Stimulated activated CD4-positive, alpha-beta T cell treated with anti-CD3 and anti-CD28 coated beads, Interleukin-1b, Interleukin-23, amount 100 ng/mL, for 4 hours (primary cell): ENCODE measurements at places on chromosomes 2 and 18.

- DNase-seq = no peak
These were observed 84.3 kb upstream of the CRIM1 start for GRCh38 chr2:36271266-36271665.

- DNase-seq = no peak
These were observed 666.5 kb downstream of the SLC4A3 start for GRCh38 chr2:220293966-220294365.

- DNase-seq = peak; percentile 7
These were observed 98.8 kb downstream of the TRABD2A start for GRCh38 chr2:84781942-84782716.

DNA sequence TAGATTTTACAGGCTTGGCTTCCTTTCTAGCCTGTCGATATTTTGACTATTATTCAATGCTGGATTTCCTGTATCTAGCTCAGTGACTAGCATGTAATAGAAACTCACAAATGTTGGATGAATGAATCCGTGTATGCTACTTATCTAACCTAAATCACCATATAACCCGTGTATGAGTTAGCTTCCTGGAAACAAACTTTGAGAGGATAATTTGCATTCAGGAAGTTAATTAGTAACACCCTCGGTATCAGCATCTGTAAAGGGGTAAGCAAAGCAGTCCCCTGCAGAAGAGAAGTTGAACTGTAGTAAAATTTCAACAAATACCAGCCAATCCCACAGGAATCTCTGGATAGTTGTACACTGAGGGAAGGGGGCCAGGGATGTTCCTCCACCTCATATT, 269.4 kb upstream of the LRATD1 start:
- DNase-seq = no peak

DNA sequence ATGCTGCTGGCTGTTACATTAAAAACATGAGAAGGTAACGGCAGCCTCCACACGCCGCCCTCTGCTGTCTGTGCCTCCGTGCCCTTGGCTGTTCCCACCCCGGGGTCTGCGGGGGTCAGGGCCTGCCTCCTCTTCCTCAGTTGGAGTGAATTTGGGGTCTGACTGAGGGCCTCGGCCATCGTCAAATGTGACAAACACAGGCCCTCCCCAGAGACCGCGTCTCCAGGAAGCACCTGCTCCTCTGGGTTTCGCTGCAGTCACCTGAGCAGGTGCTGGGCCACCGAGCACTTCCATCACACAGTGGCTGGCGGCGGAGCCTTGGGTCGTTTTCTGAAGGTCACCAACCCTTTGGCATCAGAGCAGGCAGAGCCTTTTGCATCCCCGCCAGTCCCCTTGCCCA, 70.9 kb downstream of the NFATC1 start:
- no peak for DNase-seq

GRCh38 chr2:112623913-112624777, 21.6 kb upstream of the SLC20A1 start:
- peak; percentile 62 for DNase-seq

- DNase-seq = no peak
These were observed 414.2 kb upstream of the CHAC2 start for GRCh38 chr2:53353135-53354114.

- DNase-seq = no peak
These were observed 14.6 kb downstream of the PTPN18 start for GRCh38 chr2:130370490-130370889.

DNA sequence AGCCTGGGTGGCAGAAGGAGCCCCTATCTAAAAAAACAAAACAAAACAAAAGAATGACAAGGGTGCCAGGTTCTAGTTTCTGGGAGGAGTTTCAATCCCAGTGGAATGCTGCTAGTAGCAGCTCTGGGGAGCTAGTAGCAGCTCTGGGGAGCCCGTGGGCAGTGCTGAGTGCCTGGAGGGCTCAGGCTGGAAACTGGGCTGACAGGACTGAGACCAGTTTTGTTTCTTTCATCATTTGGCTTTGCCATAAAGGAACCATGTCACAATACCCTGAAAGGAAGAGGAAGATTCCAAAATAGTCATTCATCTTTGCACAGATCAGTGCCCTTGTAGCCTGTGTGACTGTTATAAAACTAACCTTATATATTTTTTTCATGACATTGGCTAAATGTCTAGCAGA, 10.6 kb downstream of the MFSD6 start:
- no peak for DNase-seq

DNA sequence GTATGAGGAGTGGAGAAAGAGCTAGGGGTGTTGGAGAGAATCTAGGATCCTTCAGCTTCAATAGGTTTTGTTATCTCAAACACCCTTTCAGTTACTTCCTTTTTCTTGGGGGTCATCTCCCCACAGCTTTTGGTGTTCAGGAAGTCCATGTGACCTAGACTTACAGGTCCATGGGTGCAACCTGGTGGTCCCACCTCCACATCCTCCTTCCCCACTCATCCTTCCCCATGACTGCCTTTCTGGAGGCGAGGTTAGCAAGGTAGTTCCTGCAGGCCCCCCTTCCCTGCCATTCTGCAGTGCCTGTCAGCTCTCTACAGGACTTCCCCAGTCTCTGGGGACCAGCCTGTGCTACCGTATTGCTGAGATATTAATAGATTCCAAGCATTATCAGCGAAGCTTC, 107.6 kb downstream of the TMEM17 start:
- no peak for DNase-seq

- no peak for DNase-seq
These were observed 308.5 kb downstream of the NRXN1 start for GRCh38 chr2:50723286-50723938.

GRCh38 chr2:184562532-184562931, 35.8 kb upstream of the ZNF804A start:
- DNase-seq = no peak

DNA sequence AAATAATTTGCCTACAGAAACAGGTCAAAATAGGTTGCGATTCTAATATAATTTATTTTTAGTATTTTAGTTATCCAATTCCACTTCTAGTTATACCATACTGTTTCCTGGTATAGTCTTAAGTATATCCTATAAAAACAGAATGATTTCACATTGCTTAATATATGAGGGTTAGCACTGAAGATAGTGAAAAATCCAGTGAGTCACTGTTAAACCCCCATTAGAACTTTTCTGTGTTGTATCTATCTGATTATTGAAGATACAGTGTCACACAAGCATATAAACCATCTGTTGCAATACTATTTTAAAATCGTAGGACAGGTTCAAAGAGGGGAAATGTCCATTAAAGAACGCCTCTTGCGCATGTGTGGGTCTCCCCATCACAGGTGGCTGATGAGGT, 110.0 kb downstream of the FEZ2 start:
- DNase-seq = no peak

DNA sequence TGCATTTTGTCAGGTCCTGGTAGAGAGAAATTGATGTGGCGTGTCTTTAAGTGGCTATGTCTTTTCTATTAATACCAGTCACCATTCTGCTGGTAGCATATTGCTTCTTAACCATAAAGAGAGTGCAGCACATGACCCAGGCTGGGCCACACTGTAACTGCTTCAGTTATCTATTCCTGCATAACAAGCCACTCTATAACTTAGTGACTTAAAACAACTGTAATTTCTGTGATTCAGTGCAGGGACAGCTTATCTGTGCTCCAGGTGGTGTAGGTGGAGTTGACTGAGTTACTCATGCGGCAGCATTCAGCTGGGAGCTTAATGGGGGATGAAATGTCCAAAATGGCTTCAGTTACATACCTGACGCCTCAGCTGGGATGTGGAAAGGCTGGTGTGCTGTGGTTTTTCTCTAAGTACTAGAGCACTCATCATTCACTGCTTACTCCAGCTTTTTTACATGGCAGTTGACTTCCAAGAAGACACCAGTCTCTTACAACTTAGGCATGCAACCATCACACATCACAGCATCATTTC, 742.4 kb downstream of the SATB2 start:
- no peak for DNase-seq

DNA sequence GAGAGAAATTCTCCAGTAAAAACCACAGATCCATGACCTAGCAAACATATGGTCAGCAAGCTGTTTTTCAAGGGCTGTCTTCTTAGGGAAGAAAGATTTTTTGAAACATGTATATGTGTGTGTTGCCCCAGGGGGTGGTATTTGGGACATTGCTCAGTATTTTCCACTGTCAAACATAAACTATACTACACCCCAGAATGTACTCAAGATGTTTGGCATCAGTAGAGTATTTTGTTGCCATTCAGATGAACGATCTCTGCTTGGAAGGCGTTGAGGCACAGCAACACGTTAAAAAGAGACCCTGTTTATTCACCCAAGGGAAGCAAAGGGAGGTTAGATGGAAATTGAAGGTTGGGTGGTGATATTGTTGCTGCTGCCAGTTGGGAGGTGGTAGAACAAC, 30.0 kb downstream of the EEF1B2 start:
- no peak for DNase-seq

- no peak for DNase-seq
These were observed 18.6 kb downstream of the CAPN10 start for GRCh38 chr2:240604939-240605716.

- no peak for DNase-seq
These were observed 75.6 kb downstream of the MOB4 start for GRCh38 chr2:197591339-197592072.

DNA sequence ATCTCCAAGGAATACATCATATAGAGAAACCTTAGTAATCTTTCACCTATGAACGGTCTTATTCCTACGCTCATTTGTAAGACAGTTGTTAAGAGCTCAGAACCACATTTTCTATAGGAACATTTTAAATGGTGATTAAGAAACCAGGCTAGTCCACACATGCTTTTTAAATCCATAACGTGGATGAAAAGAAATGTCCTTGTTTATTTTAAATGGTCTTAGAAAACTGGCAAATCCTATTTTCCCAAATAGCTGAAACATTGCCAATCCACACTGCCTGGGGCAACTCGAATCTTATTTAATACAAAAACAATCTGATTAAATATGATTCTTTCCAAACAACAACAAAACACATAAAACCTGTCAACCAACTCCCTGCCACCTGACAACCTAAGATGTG, 23.7 kb downstream of the METTL8 start:
- no peak for DNase-seq

DNA sequence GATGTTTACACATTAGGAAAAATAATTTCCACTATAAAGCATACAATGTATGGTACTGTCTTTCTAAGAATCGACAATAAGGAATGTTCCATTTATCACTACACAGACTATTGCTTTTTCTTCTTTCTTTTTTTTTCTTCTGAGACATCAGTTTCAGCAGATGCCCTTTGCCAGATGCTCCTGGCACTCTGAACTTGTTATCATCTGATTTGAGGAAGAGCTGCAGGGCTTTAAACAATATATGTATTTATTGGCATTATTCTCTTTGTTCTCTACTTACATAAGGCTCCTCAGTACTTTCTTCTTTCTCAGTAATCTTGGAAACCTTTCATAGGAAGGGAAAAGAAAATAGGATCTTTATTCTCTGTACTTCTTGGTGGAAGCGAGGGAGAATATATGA, 45.0 kb upstream of the AGPS start:
- DNase-seq = no peak

DNA sequence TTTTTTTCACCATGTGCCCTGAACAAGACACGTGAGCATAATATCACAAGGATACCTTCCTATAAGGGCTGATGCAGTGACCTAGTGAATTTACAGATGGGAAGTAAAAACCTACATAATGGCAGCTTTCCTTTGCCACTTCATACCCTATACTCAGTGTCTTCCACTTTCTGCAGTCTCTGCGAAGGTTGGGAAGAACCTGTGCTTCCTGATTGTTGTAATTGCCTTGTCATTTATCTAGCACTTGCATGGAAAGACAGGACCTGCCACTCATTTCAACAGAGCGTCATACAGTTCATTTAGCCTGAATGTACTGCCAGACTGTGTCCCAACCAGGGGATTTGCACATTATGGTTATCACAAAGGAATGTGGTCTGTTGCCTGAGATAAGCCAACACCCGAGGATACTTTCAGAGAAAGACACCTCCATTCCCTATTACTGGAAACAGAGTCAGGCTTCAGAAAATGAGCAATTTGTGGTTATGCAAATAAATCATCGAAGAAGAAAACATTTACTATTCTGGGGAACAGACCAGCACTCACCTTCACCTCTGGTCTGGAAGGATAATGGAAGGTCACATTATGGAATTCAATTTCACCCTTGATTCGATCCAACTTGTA, 55.0 kb downstream of the ABCB11 start:
- no peak for DNase-seq

DNA sequence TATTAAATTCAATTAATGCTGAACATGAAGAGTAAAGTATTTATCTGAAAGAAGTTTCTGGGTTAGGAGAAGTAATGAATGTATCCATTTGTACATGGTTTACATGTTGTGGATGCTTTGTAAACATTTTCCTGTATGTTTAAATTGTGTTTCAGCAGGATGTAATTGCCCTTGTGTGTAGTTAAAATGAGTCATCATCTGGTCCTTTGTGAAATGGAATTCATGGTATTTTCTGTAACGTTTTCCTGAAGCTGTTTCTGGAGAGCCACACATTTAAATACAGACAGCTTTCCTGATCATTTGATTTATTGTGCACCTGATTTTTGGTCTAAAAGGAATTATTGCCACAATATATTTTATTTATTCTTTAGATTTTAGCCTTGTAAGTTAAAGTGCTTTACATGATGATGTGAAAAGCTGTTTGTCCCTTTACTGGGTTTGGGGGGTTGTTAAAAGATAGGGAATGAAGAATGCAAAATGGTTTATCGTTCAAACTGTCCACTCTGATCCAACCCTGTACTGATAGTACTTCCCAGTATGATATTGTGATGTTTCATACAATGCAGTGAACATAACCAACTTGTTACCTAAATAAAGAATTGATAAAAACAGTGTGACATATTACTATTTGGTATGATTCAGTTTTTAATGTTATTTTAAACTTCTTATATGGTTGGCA, 41.7 kb upstream of the SLC3A1 start:
- no peak for DNase-seq

GRCh38 chr2:176619504-176619903, 350.3 kb downstream of the MTX2 start:
- DNase-seq = no peak

DNA sequence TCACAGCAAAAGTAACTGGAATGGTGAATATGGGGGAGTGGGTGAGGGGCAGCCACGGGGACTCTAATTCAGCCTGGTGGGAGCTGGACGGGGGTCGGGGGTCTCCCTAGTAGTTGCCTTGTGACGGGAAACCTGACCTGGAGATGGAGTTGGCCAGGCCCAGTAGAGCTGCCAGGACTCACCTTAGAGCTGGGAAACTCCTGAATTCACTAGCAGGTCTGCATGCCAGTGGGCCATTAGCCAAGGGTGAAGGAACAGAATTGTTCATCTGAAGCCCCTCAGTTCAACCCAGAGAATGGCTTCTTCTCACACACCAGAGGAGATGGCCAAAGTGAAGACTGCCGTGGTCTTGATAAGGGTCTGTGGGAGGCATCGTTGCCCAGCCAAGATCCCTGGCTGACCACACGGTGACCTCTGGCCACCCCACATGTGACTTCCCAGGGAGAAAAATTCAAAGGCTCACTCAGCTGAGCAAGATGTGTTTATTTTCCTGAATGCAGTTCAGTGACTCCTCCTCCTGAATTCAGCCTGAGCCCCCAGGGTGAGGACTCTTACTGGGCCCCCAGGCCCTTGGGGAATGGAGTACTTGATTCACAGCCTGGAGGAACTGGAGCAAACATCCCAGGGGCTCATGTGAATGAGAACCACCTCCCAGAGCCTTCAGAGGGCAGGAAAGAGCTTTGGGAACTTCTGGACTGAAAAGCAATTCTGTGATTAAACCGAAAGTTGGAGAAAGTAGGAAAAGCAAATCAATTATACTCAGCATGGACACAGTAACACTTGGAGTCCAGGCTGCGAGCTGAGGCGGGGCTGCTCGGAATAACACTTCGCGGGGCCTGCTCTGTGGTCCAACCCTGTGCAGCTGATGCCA, 25.2 kb downstream of the MOCOS start:
- DNase-seq = no peak
